ENCODE measurements at places on chromosomes 11 and 22.

- DNase-seq: no peak
Observed at GRCh38 chr11:76436020-76436419, 8.8 kb upstream of the EMSY start.

GRCh38 chr11:94211261-94211830 is 82.7 kb downstream of the PANX1 start:
- no peak for DNase-seq

DNA sequence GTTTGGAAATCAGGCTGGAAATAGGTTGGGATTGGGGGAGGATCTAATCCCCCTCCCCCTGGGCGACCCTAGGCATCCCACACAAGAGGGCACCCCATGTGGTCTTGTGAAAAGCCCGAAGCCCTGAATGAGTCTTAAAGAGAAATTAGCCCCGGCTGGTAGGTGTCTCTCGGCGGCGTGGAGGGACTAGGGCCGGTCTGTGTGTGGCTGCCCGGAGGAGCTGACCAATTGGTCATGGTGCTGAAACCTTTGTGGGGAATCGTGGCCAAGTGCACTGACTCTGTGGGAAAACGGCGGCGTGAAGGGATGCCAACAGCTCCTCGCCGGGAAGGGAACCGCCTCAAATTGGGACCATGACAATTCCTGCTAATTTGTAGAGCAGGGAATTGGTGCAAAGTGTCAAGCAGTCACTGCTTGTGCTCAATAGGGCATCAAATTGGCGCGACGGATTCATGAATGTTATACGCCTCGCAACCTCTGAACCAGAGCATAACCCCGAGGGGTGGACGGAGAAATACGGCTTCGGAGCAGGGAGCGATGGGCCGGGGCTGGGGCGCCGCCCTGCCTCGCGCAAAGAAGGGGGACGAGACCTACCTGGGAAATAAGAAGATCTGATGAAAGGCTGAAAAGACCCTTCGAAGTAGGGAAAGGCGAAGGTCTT is 1.5 kb downstream of the DBX1 start:
- DNase-seq: no peak

DNA sequence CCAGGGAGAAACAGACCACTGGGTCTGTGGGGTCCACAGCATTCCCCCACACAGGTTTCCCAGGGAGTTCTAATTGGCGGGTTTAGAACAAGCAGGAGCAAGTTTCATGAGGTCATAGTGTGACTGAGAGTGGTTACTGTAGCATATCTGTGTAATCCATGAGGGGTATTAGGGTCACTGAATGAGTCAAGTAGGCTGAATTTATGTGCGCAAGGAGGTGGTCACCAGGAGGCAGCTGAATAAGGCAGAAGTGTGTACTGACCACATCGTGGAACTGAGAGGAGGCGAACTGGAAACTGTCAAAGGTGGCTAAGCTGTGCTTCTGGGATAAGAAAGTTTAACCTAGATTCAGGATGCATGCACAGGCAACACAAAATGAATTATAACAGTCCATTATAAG is 876.0 kb downstream of the METTL15 start:
- DNase-seq: no peak

GRCh38 chr11:87351676-87352075 is 313.9 kb downstream of the TMEM135 start:
- DNase-seq: no peak

DNA sequence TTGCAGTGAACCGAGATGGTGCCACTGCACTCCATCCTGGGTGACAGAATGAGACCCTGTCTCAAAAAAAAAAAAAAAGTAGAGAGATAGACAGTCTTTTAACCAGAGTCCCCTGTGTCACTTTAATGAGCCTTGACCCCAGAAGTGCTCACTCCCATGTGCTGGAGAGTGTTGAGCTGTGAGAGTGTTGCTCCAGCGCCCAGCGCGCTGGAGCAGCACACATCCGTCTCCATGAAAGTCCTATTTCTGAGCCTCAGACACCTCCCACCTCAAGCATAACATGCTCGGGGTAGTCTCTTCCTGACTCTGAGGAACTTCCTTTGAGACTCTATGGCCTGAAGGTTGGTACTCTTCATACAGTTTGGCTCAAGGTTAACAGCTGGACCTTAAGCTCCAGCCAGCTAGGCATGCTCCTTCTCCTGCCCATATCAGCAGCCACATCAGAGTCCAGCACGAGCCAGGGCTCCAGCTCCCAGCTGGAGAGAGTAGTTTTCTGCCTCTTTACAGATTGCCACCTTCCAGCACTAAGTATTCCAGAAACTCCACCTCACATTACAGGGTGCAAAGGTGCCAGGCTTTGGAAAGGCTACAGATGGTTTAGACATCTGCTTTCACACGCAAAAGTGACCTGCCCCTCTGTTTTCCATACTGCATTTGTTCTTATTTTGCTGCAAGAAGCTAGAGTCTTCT is 29.4 kb upstream of the UBASH3B start:
- no peak for DNase-seq

GRCh38 chr11:78403781-78404180 is 13.8 kb downstream of the GAB2 start:
- no peak for DNase-seq

DNA sequence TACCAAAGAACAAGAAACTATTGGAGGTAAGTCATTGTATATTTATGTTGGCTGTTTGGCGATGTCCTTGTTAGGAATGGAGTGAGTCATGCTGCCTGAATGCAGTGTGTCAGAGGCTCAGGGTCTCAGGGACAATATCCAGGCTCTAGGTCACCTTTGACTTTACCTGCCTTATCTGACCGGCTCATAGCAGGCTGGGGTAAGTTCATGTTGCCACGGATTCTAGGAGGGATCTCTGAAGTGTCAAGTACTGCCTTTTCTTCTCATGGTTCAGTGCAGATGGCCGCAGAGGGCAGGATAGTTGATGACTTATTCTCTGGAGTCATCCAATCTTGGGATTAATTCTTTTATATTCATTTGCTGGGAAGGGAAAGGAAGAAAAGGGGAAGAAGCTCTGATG is 53.2 kb downstream of the SPON1 start:
- DNase-seq: no peak

GRCh38 chr11:73047773-73048371 is 94.2 kb downstream of the FCHSD2 start:
- no peak for DNase-seq

DNA sequence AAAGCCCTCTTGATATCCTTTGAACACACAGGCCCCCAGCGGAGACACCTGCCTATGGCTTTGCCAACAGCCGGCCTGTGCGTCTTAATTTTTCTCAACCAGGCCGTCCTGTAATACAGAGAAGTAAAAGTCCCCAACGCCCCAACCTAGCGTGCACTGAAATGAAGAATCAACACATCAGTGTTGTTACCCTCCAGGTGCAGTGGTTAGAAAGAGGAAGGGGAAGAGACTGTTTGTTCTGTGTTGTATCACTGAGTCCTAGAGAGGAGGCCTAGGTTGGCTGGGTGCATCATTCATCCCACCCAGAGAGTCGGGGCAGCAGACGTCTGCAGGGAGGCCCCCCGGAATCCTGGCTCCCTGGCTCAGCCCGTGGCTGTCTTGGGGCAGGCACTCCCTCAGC is 25.7 kb downstream of the SGSM1 start:
- no peak for DNase-seq

DNA sequence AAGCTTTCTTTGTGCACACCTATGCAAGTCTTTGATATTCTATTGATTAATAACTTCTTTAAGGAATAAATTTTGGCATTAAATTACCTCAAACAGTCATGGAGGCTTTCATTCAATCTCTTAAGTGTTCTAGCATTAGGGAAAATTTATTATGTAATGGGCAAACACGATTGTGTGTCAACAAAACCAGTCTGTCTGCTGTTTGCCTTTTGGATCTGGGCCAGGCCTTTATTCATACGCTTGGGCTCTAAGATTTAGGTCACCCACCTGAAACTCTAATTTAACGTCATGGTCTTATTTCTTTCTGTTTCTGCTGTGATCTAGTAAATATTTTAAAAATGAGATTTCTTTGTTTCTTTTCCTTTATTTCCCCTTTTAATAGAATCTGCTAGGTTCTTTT is 1270.6 kb downstream of the LRRC4C start:
- no peak for DNase-seq

Measured in stimulated activated CD4-positive, alpha-beta T cell treated with anti-CD3 and anti-CD28 coated beads, Interleukin-2, amount 100 ng/mL, for 24 hours (primary cell).